ENCODE measurements at places on chromosomes 13 and 19.

- DNase-seq = no peak
These were observed 7.2 kb upstream of the SAE1 start for GRCh38 chr19:47123406-47123805.

GRCh38 chr19:47188507-47189033 lies 42.4 kb downstream of the BBC3 start:
- DNase-seq = no peak

DNA sequence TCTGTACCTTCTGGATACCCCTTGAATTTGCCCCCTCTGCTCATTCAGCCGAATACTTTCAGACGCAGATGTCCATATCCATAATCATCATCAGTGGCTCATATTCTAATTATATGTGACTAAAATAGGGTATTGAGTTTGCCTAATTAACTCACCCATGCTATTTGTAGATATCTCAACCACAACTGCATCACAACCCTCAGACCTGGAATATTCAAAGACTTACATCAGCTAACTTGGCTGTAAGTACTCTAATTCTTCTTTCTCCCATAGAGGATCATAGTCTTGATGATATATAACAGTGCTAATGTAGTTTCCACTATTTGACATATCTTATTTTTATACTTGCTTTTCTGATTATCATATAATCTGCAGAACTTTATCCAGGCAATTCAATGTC lies 35.8 kb downstream of the RXFP2 start:
- DNase-seq = no peak

DNA sequence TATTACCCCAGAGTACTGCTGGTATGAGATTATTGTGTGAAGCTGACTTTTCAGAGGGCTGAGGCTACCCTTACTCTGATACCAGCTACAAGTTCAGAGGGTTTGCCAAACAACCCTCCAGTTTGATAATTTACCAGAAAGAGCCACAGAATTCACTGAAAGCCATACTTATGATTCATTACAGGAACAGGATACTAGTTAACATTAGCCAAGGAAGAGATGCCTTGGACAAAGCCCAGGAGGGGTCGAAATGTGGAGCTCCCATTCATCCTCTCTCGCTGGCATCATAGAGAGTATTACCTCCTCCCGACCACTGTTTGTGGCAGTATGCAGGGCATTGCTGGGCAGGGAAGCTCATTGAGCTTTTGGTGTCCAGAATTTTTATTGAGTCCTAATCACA lies 364.3 kb downstream of the KCNRG start:
- no peak for DNase-seq

DNA sequence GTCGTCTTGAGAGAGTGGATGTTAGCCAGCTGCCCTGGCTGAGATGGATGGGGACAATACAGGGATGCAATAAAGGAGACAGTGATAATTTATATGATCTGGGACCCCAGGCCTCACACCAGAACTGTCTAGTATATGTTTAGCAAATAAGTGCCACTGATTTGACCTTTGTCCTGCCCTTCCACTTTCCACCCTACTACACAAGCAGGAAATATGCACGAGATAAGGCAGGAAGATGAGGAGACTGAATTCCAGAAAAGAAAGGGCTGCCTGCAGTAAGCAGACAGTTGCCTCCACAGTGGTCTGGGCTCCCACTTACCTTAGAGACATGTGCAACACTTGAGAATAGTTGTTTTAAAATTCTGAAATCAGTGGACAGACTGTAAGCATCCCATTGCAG lies 80.2 kb upstream of the ZNF91 start:
- no peak for DNase-seq

DNA sequence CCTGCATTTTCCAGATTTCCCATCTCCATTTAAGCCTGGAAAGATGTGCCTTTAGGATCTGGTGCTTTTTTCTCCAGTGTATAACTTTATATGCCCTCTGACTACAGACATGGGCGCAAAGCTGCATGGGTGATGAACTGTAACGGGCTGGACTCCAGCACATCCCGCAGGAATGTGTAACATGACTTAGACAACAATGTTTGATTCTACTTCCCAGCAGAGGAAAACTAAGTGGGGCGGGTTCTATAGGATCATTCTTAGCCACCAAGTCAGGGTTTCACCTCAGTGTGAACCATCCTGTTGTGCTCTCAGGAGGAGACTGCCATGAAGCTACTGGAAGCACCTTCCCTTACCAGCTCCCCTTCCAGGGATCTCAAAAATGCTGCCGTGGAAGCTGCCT lies 93.2 kb upstream of the SERP2 start:
- no peak for DNase-seq
